ENCODE measurements at places on chromosomes 13 and 19.

DNA sequence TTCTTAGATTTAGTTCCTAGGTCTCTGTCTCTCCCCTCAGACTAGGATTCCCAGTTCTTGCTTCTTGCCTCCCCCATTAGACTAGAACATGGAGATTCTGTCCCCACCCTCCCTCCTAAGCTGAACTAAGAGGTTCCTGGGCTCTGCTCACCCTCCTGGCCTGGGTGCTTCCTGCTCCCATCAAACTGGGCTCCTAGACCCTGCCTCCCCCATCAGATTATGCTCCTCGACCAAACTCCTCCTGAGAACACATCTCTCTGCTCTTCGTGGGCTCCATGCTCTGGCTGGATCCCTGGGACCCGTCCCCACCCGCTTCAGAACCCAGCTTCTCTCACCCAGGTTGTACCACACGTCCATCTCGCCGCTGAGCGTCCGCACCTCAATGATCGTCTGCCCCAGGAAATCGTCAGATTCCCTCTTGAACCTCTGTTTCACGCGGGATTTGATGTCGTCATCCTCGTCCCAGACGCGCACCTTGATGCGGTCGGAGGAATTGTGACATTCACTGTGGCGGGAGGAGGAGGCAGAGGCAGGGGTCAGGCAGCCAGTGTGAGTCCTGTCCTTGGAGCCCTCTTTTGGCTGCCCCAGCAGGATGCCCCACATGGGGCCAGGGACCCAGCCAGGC is 42.7 kb downstream of the UNC13A start:
- no peak for DNase-seq

- DNase-seq: no peak
Observed at GRCh38 chr13:25860265-25860664, 191.6 kb downstream of the SHISA2 start.

DNA sequence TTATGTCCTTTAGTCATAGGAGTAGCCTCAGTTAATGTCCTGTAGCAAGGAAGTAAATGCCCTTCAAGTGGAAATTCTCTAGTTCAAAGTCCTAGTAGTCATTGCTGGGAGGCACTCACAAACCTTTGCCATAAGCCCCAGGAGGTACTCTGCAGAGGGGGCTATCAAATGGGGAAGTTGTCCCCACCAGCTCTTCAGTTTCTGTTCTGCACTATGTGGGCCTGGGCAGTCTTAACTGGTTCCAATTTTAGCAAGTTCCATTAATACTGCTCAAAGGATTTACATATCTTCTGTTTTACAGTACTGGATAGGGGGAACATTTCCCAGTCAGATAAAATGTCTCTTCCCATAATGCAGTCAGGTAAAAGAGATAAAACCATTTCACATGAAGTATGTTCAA is 101.3 kb downstream of the B3GLCT start:
- DNase-seq: no peak

GRCh38 chr13:34816908-34817665 is 125.0 kb upstream of the NBEA start:
- DNase-seq: no peak

GRCh38 chr13:32669030-32669646 is 82.9 kb downstream of the PDS5B start:
- DNase-seq: no peak

- DNase-seq: no peak
Observed at GRCh38 chr19:5091018-5091683, 122.2 kb downstream of the KDM4B start.

DNA sequence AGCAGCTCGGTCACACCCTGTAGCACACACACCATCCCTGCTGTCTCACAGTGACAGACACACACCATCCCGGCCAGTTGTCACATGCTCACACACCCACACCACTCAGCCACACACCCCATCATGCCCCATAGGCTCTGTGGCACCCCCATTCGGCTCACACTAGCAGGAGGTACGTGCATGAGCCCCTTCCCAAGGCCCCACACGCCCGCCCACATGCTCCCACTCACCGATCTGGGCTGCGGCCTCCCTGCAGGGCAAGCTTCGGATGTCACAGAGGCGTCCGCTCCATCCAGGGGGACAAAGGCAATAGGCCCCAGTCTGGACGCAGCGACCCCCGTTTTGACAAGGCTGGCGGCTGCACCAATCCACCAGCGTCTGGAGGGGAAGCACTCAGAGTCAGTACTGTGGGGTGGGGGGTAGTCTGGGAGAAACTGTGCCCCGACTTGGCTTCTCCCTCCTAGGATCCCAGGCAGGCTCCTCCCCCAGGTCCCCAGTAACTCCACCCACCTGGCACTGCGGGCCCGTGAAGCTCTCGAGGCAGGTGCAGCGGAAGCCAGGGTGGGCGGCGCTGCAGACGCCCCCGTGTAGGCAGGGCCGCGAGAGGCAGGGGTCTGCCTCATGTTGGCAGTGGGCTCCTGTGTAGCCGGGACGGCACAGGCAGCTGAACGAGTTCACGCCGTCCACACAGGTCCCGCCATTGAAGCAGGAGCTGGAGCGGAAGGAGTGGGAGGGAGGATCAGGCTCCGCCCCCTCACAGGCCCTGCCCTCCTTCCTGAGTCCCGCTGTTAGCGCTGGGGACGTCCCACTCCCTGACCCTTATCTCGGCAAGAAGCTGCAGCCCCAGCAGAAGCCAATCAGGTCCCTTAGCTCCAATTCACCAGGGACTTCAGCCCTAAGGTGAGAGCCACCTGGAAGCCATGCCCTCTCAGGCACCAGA is 20.1 kb downstream of the NOTCH3 start:
- no peak for DNase-seq

DNA sequence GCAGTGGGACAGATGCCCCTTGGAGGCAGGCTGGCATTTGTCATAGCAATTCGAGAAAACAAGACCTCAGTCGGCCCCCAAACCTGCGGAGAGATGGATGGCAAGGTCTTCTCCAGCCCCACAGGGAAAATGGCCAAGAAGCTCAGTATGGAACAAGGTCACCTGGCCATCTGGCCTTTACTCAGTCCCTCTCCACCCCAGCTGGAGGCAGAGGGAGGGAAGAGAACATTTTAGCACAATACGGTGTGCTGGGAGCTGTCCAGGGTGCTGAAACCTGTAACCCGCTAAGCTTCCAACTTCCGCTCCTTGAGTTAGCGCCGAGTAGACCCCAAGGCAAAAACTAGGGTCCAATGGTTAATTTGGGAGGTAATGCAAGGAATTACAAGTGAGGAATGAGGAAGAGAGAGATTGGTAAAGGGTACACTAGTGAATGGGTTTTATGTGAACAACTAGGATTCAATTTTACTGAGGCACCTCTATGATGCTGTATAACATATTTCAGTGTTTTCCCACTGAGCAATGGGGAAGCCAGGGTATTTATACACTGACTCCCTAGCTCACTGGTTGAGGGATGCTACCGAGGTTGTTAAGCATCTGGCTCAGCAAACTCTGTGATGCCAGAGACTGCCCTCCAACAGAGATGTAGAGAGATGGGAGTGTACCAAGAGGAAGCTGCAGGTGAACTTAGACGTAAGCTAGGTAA is 64.3 kb downstream of the CACNA1A start:
- DNase-seq: no peak

- no peak for DNase-seq
Observed at GRCh38 chr13:62119739-62120700, 704.4 kb upstream of the PCDH20 start.

DNA sequence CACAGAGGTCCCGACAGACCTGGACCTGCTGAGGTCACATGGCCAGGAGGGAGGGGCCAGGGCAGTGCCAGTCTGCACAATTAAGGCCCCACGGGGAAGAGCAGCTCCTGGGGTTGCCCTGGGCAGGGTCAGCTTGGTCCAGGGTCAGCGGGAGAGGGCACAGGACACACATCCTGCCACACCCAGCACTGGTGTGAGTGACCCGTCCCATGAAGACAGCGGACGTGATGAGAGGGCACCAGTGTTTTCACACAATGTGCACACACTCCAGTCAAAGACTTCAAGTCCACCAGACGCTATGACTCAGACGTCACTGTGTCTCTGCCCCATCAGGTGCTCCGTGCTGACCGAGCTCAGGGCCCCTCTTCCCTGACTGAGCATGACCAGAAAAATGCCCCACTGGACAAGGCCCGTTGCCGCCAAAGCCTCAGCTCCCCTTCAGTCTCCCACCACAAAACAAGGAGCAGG is 4.2 kb downstream of the TMEM259 start:
- no peak for DNase-seq

GRCh38 chr13:40446365-40446764 is 220.1 kb downstream of the FOXO1 start:
- DNase-seq: no peak

GRCh38 chr13:42561752-42562467 is 12.0 kb upstream of the TNFSF11 start:
- DNase-seq: no peak

- DNase-seq: peak; percentile 84
Observed at GRCh38 chr13:113724780-113725315, 34.2 kb upstream of the TMEM255B start.

DNA sequence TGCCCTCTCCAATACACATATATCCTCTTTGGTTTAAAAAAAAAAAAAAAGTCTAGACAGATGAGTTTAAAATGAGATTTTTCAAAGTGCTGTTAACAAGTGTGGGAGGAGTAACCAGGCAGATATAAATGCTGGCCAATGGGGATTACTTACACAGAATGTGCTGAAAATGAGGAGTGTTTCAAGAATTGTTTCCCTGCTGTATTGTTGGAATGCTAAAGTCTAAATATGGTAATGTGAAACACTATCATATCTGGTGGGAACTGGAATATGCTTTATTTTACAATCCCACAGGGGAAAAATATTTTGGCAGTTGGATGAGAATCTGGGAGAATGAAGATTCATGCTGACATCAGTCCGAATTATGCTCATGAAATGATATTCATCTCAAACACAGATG is 250.7 kb downstream of the DCT start:
- DNase-seq: no peak

- no peak for DNase-seq
Observed at GRCh38 chr13:41133951-41134350, 1.3 kb upstream of the KBTBD6 start.

- no peak for DNase-seq
Observed at GRCh38 chr13:105952233-105952972, 583.1 kb downstream of the EFNB2 start.

GRCh38 chr13:113152984-113153809 is 5.3 kb upstream of the PROZ start:
- no peak for DNase-seq

- no peak for DNase-seq
Observed at GRCh38 chr13:33472446-33472845, 186.9 kb upstream of the STARD13 start.

DNA sequence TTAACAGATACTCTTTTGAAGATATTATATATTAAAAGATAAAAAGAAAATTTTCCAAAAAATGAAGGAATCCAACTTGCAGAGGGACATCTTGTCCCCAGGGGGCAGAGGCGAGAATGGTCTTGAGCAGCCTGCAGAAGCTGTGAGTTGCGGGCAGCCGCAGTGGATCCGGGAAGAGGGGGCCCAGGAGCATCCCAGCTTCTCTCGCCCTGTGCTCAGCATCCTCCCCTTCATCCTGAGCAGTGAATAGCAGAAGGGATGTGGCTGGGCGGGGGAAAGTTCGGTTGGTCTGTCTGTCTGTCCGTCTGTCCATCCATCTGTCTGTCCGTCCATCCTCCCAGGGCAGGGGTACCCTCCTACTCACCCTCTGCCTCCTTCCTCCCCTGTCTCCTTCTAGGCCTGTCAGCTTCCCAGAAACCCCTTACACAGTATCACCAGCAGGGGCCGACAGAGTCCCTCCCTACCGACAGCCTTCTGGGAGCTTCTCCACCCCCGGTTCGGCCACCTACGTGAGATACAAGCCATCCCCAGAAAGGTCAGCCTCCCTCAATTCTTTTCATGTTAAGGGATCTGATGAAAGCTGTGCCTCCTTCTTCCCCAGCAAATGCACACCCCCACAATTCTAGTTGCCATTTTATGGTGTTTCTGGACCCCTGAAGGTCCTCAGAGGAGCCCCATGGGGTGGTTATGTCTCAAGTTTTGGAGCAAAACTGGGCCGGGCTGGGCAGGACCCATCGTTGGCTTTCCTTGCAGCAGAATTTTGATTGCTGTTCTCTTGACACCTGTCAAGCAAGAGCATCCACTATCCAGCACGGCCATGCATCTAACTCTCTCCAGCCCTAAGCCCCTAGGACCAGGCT is 81.6 kb downstream of the DPF1 start:
- no peak for DNase-seq

GRCh38 chr19:16532440-16533234 is 9.6 kb downstream of the CHERP start:
- DNase-seq: no peak

DNA sequence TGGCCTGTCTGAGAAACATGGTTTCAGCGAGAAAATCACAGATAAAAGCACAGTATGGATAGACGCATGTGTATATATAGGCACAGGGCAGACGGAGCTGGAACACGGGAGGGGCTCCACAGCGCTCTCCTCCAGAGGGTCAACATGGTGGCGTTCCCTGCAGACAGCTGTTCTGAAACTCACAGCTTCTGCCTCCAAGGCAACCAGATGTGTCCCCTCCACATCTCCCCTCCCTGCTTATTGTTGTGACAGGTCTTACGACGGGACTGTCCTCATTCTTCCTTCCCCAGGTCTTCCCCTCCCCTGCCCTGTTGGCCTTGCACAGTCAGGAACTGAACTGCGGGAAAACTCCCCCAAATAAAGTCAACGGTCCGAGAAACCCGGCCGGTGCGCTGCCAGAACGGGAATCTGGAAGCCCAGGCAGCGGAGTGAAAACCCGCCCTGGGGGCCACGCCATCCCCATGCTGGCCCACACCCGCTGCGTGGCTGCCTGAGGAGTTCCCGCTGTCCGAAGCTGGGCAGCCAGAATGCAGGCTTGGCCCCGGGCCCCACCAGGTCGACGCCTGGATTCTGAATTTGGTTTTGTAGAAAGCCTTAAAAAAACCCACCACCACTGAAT is 2.6 kb upstream of the TIMM13 start:
- no peak for DNase-seq

DNA sequence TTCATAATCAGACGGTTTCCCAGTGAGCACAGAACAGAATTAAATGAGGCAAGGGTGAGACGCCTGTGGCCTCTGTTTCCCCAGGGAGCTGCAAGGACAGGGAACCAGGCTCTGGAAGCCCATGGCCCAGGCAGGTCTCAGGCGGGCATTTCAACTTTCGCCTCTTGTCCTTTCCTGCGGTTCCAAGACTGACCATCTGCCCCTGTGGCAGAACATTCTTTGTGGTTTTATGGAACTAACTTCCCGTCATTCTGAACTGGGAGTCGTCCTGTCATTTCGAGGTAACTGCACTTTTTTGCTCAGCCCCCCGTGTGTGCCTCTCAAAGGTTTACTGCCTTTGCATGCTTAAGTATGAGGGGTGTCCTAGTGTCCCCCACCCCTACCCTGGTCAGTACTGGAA is 70.9 kb downstream of the KL start:
- DNase-seq: no peak

GRCh38 chr13:98451676-98452470 is 125.0 kb downstream of the STK24 start:
- no peak for DNase-seq

GRCh38 chr13:60756306-60756705 is 359.3 kb downstream of the TDRD3 start:
- DNase-seq: no peak

DNA sequence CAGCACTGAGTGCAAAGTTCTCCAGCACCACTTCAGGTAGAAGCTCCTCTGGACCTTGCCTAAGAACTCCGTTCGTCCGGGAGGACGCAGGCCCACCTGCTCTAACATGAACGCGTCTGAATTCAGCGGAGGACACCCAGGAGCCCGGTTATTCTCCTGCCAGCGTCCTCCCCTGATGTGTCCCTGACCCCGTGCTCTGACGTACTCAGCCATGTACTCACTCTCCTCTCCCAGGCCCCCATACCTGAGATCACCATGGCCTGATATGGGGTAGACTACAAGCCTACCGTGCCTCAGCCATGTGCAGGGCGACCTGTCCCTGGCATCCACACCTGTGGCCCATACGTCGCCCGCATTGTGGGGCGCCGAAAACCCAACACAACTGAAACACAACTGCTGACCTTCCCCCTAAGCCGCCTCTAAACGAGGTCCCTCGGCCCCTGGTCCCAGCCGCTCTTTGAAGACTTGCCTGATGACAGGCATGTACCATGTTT is 744 bp upstream of the ZNF584 start:
- no peak for DNase-seq

Measured in activated T-helper 9 cell treated with anti-CD3 and anti-CD28 coated beads, Interleukin-2, amount 50 U/mL, for 16 hours (primary cell).